LHCN-M2 (cell line): ENCODE measurements at places on chromosomes 6 and 20.

DNA sequence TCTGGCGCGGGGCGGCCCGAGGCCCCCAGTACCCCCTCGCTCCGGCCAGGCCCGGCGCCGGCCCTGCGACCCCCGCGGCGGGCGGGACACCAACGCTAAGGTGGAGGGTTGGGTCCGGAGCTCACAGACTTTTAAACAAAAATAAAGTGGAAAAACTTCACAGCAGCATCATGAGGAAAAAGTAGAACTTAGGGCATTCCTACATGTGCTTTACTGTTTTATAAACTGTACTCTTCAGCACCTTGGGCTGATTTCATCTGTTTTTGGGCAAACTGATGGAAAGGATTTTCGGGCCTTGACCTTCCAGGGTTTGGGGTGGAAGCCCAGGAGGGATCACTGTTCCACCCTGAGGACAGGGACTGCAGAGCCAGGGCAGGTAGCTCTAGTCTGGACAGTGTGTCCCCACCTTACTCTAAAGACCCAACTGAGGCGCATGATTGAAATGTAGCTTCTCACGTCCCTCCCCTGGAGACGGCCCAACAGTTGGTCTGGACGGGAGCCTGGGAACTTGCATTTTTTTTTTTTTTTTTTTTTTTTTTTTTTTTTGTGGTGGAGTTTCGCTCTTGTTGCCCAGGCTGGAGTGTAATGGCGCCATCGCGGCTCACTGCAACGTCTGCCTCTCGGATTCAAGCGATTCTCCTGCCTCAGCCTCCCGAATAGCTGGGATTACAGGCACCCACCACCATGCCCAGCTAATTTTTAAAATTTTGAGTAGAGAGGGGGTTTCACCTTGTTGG is 740 bp downstream of the NELFCD start:
- peak; percentile 29 for DNase-seq

- DNase-seq = peak; percentile 93
Measured at GRCh38 chr6:11196511-11197174, 35.8 kb downstream of the NEDD9 start.

DNA sequence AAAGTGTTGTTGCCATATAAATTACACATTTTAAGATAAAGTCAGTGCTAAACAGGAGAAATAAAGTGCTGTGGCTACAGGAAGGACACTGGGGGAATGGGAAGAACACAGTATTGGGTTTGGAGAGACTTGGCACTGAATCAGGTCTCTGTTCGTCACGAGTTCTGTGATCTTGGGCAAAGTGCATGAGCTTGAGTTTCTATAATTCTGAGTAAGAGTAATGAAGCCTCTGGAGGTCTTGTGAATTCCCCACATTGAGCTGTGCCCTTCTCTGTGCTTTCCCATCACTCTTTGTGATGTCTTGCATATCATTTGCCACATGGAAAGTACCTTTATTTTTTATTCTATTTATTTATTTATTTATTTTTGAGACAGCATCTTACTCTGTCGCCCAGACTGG is 16.8 kb upstream of the EEF1A1 start:
- no peak for DNase-seq

GRCh38 chr6:86017236-86017635 is 374.6 kb upstream of the SYNCRIP start:
- no peak for DNase-seq

DNA sequence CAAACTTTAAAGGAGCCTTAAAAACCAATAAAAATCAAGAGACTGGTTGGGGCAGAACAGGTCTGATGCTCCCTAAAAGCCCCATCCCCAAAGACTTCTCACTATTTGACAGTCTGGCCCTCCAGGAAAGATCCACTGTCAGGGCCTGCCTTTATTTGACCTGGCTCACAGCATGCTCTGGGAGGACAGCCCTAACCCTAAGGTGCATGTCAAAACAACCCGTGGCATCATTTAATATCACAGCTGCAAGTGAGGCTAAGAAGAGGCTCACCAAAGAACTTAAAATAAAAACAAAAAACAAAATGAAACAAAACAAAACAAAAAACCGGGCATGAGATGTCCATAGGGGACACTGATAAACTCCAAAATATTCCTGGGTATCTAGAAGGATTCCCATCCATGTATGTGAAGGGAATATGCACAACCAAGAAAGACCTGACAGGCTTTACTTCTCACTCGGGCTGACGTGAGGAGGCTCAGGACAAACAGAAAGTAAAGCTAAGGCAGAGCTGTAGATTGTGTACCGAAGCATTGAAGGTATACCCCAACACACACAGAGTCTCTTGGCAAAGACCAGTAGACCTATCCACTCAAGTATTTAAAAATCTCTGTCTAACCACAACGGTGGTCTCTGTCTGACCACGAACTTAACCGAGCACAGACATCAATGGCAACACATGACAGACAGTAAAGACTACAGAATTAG is 57.3 kb downstream of the AHI1 start:
- no peak for DNase-seq

- no peak for DNase-seq
Measured at GRCh38 chr6:35492258-35492973, 4.5 kb downstream of the TEAD3 start.

- DNase-seq = no peak
Measured at GRCh38 chr6:1137849-1138248, 174.0 kb upstream of the FOXQ1 start.

GRCh38 chr6:12832226-12832735 is 115.7 kb downstream of the PHACTR1 start:
- DNase-seq = no peak

DNA sequence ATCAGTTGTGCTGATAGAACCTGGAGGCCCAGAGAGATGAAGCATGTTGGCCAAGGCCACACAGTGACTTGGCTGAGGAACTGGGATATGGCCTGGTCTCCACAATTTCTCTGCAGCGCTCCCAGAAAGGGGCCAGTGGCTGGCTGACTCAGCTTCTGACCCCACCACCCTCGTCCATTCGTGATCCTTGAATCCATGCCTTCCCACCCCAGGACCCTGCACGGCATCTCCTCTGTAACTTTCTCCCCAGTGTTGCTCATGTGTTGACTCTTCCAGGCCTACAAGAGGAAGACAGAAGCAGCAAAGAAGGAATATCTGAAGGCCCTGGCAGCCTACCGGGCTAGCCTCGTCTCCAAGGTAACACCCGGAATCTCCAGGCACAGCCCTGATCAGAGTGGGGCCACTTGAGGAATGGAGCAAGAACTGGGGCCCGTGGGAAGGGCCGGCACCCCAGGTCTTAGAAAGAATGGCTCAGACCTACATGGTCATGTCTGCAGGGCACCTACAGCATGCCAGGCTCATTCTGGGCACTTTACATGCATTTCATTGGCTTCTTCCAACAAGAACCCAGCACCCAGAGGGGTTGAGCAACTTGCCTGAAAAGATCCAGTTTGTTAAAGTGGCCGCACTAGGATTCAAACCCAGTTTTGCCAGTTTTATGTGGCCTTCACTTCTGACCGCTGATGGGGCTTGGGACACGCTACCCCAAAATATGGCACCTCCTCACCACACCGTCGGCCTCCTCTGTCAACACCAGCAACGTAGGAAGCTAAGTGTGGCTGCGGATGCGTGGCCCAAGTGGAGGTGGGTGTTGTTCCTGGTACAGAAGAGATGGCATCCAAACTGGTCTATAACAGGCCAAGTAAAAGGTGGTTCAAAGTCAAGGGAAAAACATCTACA is 122.2 kb downstream of the JPH2 start:
- DNase-seq = no peak

DNA sequence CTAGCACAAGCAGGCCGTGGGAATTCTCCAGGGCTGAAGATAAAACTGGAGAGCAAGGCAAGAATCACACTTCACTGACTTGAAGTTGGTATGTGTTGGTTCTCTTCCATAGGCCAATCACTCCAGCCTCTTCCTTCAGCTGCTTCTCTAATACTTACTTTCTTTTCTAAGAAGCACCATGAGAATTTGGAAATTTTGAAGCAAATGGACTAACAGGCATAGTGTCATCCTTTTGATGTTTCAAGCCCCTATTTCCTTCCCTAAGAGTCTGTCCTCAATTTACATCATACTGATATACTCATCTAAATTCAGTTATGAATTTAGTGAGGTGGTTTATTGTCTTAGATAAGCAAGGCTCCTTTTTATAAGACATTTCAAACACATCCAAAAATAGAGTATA is 24.0 kb downstream of the SLC26A8 start:
- no peak for DNase-seq

- DNase-seq = no peak
Measured at GRCh38 chr6:44192428-44193041, 24.2 kb upstream of the MYMX start.

GRCh38 chr6:129774697-129775447 is 64.9 kb upstream of the ARHGAP18 start:
- peak; percentile 85 for DNase-seq

DNA sequence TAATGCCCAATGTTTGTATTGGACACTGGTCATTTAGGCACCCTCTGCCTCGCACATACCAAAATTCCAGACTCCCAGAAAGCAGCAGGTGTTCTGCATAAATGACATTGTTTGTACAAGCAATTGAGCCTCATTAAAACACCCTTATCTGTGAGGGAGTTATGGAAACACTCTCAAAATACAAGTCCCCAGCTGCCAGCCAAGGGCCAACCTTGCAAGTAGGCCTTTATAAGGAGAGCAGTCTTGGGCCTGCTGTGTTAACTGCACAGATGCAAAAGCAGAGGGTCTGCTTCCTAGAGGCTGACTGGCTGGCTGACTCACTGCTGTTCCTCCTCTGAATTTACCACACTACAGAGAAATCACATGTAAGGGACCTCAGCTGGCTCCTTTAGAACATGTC is 150.4 kb upstream of the HMGN3 start:
- DNase-seq = peak; percentile 84

DNA sequence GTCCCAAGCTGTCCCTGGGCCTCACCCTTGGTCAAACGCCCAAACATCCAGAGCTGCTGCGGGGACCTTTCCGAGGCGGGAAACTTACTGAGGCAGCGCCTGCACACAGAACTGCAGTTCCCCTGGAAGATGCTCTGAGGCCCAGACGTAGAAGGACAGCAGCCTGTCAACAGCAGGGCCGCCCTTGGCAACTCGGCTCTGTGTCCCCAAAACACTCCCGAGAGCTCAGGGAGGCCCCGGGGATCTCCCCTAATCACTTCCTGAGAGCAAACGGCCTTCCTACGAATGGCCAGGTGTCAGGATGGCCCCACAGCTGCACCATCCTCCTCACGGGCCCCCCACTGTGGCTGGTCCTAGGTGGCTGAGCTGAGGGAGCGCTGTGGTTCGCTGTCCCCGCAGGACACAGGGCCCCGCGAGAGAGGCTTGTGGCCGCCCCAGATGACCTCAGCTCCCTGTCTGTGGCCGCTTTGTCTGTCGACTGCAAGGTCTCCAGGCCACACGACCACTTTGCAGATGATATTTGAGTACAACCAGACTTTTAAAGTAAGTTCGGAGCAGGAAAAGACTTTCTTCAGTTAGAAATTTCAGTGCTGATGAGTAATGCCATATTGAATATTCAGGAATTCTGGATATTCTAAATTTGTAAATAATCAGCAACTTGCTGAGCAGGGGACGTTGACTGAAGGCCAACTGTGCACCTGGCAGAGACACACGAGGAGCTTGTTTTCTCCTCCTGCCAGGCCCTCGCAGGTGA is 46.0 kb downstream of the DLL1 start:
- no peak for DNase-seq

GRCh38 chr20:2817341-2817726 is 1.2 kb downstream of the TMEM239 start:
- DNase-seq = no peak

DNA sequence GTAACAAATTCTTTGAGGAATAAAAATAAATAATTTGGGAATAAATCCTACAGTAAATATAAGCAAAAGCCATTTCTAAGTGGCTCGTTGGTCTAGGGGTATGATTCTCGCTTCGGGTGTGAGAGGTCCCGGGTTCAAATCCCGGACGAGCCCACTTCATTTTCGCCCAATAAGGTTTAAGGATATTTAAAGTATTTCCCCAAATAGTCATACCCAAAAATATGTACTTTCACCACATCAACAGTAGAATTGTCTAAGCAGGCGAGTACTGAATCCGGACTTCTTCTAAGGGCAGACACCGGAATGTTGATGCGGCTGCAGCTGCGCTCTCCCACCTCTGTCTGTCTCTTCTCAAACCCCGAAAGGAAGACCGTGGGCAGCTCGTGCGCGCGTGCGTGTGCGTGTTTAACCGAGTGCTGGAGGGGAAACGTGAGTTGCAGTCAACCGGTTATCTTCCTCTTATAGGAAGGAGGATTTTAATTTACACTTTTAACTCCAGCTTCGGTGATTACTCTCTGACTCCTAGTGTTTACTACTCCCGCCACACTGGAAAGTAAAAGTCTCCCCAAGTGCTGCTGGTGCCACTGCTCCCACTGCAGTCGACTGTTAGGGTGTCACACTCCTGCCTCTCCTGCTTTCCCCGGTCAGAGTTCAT is 155.7 kb upstream of the PRSS16 start:
- DNase-seq = peak; percentile 94

- DNase-seq = no peak
Measured at GRCh38 chr20:35465976-35466375, 10.6 kb downstream of the CEP250 start.

- peak; percentile 97 for DNase-seq
Measured at GRCh38 chr6:14001329-14002012, 76.7 kb downstream of the RNF182 start.

DNA sequence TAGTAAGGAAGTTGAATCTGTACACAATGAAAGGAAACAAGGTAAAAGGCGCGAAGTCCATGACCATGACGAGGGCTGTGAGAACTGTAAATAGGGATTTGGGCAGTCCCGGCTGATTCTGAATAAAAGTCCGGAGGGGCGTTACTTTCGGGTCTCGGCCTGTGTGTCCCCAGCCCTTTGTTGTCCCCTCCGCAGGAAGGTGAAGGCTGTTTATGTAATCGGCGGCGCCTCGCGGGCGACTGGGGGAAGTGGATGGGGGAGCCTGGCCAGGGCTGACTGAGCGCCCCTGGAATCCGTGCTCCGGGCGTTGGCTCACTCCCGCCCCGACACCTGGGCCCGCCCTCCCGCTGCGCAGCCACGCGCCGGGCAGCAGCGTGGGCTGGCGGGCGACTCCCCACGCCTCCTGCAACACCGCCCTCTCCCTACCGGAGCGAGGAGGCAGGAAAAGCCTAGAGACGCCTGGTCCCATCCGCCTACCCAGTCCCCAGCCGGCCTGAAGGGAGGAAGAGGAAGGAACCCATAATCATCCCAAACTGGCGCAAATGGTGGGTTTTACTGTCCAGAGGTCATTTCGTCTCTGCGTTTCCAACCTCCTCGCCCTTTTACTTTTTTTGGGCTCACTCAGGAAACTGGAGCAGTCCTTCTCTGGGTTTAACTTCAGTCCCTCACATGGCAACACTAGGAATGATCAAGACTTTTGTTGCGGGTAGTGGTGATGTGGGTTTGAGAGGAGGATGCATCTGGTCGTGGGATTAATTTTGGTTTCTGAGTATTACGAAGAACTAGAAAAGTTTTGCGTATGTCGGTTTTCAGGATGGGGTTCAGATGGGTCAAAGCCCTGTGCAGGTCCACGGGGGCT is 12.1 kb downstream of the TRIM31 start:
- DNase-seq = no peak

DNA sequence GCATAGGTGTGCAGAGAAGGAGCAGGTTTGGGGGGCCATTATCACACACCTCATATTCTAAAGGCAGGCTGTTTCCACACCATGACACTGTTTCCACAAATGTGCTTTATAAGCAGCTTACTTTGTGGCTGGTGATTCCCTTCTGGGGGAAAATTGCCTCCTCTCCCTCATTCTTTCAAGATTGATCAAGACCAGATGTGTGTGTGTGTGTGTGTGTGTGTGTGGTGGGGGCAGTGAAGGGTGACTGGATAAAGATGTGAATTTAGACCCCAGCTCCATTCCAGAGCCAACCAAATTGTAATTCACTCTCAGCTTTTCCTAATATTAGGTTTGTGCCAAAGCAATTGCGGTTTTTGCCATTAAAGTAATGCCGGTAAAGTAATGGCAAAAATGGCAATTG is 45.6 kb downstream of the EDN3 start:
- DNase-seq = no peak
